Suppressor macrophage treated with lipopolysaccharide for 4 hours (primary cell): ENCODE measurements at places on chromosomes 1 and 21.

- DNase-seq, result no peak
Observed at GRCh38 chr1:180358649-180359048, 128.6 kb downstream of the LHX4 start.

DNA sequence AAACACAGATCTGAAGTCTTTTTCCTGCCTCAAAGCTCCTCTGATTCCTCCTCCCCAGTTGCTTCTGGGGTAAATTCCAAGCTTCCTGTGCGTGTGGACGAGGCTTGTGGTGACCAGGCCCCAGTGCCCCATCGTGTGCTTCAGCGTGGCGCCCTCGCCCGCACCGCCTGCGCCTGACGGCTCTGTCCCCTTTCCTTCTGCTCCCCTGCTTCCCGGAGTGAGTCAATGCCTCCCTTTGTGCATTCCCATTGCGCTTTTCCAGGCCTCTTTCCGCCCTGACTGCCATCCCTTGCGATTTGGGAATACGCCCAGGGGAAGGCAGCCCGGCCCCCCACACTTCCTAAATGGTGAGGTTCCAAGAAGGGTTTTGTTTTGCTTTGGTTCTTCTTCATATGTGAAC is 36.3 kb downstream of the FAAP20 start:
- no peak for DNase-seq

- no peak for DNase-seq
Observed at GRCh38 chr1:4734791-4735190, 80.4 kb downstream of the AJAP1 start.

DNA sequence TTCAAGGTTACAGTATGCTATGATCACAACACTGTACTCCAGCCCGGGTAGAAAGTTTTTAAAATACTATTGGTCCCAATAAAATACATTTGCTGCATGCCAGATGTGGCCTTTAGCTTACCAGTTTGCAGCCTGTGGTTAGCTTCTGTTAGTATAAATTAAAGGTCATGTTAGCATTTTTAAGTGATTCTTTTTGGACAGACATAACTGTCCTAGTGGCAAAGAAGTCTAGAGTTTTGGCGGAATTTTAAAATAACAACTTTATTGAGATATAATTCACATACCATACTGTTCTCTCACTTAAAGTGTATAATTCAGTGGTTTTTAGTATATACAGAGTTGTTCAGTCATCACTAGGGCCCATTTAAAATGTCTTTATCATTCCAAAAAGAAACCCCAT is 24.3 kb upstream of the TMEM39B start:
- DNase-seq, result no peak

DNA sequence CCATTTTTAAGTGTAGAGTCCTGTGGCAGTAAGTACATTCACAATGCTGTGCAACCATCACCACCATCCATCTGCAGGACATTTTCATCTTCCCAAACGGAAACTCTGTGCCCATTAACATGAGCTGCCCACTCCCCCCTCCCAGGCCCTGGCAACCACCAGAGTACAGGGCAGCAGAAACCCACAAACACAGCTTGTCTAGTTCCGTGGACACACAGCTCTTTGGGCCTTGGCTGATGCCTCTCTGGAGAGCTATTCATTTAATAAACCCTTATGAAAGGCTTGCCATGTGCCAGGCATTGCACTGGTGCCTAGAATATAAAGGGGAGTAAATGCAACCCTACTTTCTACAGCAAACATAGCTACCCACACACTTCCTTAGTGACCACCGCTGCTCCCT is 28.0 kb downstream of the STUM start:
- DNase-seq, result no peak

- DNase-seq, result no peak
Observed at GRCh38 chr21:46148106-46148505, 7.3 kb downstream of the FTCD start.

DNA sequence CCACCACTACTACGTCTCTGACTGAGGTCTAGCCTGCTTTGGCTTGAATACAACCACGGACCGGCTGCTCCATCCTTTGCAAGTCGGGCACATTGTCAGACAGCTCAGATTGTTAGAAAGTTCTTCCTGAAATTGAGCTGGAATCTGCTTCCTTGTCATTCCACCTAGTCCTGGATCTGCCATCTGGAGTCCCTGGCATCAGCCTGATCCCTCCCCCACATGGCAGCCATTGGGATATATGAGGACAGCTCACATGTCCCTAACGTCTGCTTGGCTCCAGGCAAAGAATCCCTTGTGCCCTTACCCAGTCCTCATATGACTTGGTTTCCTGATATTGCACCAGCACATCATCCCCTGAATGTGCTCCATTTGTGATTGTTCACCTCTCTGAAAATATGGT is 56.3 kb upstream of the SYT6 start:
- no peak for DNase-seq

- no peak for DNase-seq
Observed at GRCh38 chr1:45381243-45381642, 41.0 kb upstream of the MUTYH start.
